Activated naive CD4-positive, alpha-beta T cell treated with anti-CD3 and anti-CD28 coated beads, Interleukin-2, amount 50 U/mL, for 72 hours (primary cell): ENCODE measurements at places on chromosomes 1 and 21. TPM values are rescaled to one million over a fixed set of nuclear protein-coding genes. Genes with fewer than 3 reads are reported as not detected.
A peak's percentile ranks its signal among the peaks of the same experiment; 100 is the strongest.

GRCh38 chr1:196567238-196567637 is 41.0 kb downstream of the KCNT2 start:
- no peak for DNase-seq

- DNase-seq: no peak
Observed at GRCh38 chr1:24981631-24982005, 51.5 kb upstream of the RUNX3 start.

GRCh38 chr1:198086051-198086745 is 70.6 kb upstream of the NEK7 start:
- DNase-seq: no peak

- no peak for DNase-seq
Observed at GRCh38 chr1:209839875-209840546, 12.2 kb downstream of the UTP25 start.

- no peak for DNase-seq
Observed at GRCh38 chr1:177067752-177068410, 96.6 kb downstream of the ASTN1 start.

DNA sequence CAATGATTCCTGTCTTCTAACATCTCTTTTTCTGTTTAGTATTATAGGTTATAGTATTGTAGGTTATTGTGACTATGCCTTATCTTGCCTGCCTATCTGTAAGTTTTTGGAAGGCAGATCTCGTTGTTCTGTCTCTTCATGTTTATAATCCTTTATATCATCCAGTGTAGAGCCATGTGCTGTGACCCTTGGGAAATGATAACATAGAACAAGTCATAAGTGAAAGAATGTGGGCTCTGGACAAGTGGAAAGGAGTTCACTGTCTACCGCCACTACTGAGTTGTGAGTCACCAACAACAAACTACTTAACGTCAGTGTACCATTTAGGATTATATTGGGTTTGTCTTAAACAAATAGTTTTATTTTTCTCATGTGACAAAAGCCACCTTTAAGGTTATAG is 139.3 kb downstream of the LYPLAL1 start:
- DNase-seq: no peak

DNA sequence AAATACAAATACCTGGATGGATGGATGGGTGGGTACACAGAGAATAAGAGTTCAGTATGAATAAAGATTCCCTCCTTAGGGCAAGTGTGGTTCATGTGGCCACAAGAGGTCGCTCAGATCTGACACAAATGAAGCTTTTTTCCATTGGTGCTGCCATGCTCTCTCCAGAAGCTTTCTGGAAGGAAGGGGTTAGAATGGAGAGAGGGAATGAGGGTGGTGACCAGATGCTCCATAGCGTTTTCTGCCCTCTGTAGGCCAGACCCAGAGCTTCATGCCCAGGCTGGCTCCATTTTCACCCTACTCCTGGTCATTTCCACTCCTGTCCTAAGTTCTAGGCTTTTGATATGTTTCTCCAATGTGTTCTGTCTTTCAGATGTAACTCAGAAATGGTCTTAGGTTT is 3.3 kb upstream of the FCRL6 start:
- DNase-seq: no peak

DNA sequence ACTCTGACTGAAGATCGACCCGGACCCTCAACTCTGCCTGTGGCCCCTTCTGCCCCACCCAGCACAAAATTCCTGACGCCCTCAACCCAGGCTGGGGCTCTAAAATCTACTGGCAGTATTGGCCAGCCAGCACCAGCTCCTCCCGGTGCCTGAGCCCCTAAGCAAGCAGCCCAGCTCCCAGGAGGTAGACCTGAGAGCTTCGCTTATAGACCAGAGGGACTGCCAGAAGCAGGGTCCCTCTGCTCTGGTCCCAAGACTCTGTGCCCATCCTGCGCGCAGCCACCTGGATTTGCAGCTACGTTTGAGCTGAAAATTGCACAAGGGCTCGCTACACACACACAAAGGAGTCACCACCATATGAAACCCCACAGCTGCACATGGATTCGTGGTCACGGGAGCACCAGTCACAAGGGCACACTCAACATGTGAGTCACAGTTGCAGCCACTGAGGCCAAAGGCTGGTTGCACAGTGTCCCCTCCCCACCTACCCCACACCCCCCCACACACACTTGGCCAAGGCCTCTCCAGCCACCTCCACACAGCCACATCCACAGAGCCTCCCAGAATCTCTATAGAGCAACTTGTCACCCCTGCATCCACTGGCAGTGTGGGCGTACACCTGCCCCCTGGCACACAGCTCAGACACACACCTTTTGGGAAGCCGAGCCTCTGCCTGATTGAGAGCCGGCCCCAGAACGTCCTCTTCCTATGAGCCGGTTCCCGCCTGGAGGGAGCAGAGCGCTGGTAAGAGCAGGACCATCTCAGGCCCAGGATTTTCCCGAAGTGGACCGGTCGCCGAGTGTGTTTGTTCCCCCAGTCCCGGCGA is 1.1 kb upstream of the DMBX1 start:
- no peak for DNase-seq

DNA sequence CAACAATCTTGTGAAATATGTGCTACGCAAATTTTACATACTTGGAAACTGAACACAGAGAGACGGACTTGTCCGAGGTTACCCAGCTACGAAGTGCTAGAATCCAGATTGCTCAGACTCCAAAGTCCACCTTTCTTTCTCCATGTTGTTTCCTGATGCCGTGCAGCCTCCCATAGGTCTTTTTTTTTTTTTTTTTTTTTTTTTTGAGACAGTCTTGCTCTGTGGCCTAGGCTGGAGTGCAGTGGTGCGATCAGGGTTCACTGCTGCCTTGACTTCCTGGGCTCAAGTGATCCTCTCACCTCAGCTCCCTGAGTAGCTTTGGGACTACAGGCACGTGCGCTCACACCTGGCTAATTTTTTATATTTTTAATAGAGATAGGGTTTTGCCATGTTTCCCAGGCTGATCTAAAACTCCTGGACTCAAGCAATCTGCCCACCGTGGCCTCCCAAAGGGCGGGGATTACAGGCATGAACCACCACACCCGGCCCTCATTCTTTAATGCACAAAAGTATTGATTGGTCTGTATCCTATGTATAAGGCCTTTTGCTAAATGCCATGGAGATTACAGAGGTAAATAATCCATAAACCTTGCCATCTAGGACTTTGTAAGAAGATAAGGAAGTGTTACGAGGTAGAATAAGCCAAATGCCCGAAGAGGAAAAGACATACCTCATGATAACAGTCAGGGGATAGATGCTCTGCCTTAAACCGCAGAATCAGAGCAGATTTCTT is 92.8 kb downstream of the C1orf21 start:
- DNase-seq: no peak

DNA sequence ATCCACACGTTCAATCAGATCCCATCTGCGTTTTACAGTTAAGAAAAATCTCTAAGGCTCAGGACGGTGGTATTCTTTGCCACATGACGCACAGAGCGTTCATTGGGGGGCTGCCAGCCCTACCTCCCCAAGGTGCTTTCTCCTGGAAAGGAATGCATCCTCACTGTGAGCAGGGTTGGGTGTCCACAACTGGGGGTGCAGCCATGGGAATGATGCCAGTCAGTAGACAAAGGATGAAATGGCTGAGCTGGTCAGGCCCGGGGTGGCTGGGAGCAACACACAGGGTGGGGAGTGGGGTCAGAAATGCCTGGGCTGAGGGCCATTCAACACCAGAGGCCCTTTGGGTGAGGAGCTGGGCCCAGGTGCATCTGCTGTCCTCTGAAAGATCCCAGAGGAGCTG is 25.9 kb downstream of the OPTC start:
- no peak for DNase-seq

GRCh38 chr1:111203681-111204200 is 3.3 kb upstream of the DENND2D start:
- DNase-seq: peak; percentile 74

DNA sequence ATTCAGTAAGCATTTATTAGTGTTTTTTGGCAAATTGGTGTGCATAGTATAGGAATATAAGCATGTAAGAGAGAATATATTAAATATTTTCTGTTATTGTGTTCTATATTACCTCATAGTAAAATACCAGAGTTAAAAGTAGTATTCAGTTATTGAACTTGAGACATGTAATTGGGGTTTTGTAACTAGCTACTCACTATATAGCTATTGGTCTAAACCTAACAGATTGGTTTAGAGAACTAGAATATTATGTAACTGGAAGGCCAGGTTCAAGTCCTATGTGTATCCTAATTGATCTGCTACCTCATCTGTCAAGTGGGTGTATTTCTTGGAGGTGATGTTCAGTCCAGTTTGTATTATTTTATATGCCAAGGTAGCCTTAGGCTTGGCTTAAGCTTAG is 26.3 kb downstream of the CLIC4 start:
- DNase-seq: no peak

- no peak for DNase-seq
Observed at GRCh38 chr21:15978215-15978738, 248.5 kb downstream of the USP25 start.

DNA sequence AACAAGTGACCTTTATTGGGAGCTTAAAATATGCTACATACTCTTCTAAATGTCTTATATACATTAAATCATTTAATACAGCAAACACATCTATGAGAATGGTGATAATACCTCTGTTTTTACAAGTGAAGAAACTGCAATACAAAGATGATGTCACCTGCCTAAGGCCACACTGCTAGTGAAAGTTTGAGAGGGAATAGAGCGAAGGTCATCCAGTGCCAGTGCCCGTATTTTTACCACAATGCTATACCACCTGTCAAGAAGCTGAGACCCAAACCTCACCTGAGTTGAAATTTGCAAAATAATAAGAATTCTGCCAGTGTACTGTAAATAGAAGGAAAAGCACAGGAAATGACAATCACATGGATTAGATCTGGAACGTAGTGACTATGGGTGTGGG is 200.4 kb upstream of the TMPRSS15 start:
- no peak for DNase-seq

GRCh38 chr21:23496729-23497128 is 2110.6 kb downstream of the MRPL39 start:
- no peak for DNase-seq

DNA sequence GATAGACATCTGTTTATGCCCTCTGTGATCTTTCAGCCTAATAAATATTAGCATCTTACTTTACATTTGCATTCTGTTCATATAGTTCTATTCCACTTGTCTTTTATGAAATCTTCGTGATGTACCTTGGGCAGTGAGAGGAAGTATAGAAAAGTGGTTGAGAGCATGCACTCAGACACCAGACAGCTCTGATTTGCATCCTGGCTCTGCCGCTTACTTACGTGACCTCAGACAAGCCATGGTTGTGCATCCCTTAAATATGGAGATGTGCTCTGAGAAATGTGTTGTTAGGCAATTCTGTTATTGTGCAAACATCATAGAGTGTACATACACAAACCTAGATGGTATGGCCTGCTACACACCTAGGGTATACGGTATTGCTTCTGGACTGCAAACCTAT is 22.9 kb downstream of the OVGP1 start:
- DNase-seq: no peak

- DNase-seq: no peak
Observed at GRCh38 chr1:179217943-179218507, 11.5 kb downstream of the ABL2 start.

DNA sequence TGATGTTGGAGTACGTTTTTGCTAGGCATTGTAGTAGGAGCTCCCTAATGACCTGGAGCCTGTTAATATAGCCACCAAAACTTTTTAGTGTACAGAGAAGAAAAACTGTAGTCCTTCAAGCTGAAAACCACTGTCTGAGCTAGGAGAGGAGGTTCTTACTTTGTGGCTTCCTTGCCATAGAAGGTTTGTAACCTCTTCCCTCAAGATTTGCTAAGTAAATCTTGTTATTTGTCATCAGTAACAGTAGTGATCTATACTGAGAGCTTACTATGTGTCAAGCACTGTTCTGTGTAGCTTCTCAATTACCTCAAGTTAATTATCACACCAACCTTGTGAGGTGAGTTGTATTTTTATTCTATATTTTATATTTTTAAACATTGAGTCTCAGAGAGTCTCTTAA is 21.2 kb upstream of the LRRC8C start:
- no peak for DNase-seq

- no peak for DNase-seq
Observed at GRCh38 chr1:22253012-22253790, 110.3 kb upstream of the WNT4 start.

GRCh38 chr21:35088319-35088771 is 39.2 kb upstream of the RUNX1 start:
- DNase-seq: no peak

- no peak for DNase-seq
Observed at GRCh38 chr1:72724951-72725861, 442.9 kb upstream of the NEGR1 start.

DNA sequence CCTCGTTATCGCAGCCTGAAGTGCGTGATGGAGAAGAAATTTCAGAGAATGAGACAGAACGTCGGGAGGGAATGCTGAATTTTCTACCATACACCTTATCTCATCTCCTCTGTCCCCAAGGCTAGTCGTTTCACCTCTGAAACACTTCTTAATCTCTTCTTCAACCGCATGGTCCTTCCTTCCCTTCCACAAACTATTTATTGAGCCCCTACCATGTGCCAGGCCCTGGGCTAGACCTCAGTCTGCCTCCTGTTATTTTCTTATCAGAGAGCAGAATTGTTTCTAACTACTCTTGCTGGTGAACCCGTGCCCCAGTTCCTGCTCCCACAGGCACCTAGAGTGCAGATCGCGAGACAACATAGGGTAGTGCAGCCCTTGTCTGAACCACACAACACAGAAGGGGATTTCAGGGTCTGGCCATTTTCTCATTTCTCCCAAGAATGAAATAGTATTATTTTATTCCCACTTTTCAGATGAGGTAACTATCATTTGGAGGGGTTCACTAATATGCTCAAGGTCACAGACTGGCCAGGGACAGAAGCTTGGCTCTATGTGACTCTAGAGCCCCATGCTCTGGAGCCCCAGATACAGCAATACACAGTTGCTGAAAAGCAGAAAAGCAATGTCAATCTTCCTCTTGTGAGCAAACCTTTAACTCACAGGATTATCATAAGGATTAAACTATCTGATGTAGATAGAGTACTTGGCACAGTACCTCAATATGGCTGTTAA is 598 bp upstream of the ADIPOR1 start:
- DNase-seq: no peak

GRCh38 chr1:32438136-32438535 is 26.7 kb upstream of the ZBTB8B start:
- DNase-seq: no peak

DNA sequence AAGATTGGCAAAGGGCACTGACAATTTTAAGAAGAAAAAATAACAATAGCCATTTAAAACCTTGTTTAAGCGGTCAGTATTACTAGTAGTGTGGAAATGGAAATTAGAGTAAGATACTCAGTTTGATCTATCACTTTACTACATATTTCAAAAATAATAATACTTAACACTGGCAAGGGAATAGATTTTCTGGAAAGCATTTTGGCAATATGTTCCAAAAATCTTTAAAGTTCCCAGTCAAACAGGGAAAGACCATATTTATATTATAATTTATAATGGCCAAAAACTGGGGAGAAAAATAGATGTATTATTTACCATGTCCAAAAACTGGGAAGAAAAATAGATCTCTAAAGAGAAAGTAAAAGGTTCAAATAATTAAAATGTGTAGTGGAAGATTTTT is 28.6 kb upstream of the C1orf21 start:
- DNase-seq: no peak

CD34 gene
- total RNA-seq: 0.16 TPM

IVL gene
- not detected for total RNA-seq

UTP11 gene
- 55.7 TPM for total RNA-seq

PRAMEF7 gene
- not detected for total RNA-seq

PAQR6 gene
- 9.5 TPM for total RNA-seq

SLAMF7 gene
- 70.9 TPM for total RNA-seq

C1orf115 gene
- 0.87 TPM for total RNA-seq

S100A3 gene
- total RNA-seq: not detected

GCLM gene
- total RNA-seq: 16.9 TPM

ESRRG gene
- not detected for total RNA-seq

YARS1 gene
- total RNA-seq: 236 TPM

CR2 gene
- total RNA-seq: 0.27 TPM

PLA2G2C gene
- total RNA-seq: 0.58 TPM

S100A9 gene
- 0.73 TPM for total RNA-seq

DIO1 gene
- total RNA-seq: not detected

PTPRU gene
- 2.0 TPM for total RNA-seq
